GM12865 (cell line): ENCODE measurements at places on chromosomes 2 and 18.

DNA sequence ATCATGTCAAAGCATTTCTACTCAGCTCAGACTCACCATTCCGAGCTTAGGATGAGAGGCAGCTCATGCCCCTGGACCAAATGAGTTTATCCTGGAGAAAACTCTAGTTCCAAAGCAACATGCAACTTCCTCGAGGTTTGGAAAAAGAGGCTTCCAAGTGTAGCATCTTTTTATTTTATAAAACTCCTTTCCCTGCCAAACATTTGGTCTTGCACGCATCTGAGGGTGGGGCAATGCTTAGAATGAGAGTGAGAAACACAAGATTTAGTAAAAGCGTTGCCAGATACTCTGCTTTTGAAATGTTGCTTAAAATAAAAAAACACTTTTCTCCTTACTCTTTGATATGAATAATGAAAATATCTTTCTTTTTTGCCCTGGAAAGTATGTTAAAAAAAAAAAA lies 151.5 kb downstream of the NCKAP5 start:
- DNase-seq, result no peak

DNA sequence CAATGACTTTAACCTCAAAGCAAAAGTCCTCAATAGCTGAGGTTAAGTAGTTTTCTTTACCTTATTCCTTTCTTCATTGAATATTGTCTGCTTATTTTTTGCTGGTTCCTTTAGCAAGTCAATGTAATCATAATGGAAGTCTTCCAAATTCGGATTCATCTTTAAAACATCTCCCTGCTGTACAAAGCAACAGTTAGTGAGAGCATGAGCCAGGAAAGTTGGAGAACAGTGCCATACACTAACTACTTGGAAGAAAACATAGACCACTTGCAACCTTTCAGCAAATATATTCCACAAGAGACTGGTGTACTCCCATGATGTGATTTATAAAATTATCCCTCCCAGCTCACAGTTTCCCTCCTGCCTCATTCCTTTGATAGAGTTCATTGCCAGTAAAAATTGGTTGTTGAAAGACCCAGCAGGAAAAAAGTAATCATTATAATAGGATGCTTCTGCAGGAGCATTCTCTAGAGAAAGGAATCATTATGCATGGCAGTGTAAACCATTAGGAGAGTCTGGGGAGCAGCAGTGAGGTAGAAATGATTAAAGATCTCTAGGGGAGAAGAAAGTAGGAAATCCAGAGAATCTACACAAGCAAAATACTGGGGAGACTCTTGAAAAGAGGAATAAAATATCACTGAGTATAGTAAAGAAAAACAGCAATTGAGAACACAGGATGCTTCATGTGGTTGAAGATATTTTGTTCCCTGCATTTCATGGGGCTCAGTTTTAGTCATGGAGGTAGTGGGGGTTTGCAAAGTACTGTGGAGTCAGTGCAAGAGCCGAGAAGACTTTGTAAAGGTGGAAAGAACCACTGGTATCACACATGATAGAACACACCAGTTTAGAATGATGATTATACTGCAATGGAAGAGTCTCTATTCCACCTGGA lies 38.6 kb upstream of the TTN start:
- DNase-seq, result no peak

GRCh38 chr18:70450426-70451253 lies 161.8 kb downstream of the SOCS6 start:
- peak; percentile 11 for DNase-seq

GRCh38 chr2:178962805-178963433 lies 87.0 kb downstream of the CCDC141 start:
- no peak for DNase-seq

DNA sequence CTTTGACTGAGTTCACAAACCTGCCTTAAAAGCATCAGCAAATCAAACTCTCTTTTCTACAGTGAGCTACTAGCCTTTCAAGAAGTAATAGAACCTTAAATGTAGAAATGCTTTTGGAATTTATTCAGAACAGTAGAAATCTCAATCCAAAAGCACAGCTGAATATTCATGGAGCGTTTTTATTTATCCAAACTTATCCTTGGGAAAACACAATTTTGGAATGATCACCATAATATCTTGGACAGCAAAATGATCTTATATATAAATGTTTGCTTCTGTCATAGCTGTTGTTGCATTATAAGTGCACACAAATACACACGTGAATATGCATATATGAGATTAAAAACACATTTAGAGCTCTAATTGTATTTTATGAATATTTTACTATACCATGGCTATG lies 747.3 kb upstream of the PIK3C3 start:
- DNase-seq, result no peak

GRCh38 chr2:108084311-108084710 lies 98.0 kb downstream of the SLC5A7 start:
- DNase-seq, result no peak

DNA sequence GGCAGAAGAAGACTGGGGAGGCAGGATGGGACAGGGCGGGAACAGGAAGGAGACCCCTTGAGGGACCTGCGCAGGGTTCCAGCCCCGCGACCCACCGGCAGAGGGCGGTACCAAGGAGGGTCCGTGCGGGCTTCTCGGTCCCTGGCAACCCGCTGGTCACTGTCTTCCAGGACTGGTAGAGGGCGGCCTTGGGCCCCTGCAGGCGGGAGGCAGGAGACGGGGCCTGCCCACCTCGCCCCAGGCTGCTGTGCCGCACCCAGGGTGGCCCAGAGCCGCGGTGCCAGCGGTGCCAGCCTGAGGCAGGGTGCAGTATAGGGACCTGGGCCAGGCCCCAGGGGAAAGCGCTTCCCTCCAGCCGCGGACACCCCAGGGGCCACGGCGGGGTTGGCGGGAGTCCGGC lies 34.5 kb downstream of the NEURL3 start:
- DNase-seq, result peak; percentile 69

DNA sequence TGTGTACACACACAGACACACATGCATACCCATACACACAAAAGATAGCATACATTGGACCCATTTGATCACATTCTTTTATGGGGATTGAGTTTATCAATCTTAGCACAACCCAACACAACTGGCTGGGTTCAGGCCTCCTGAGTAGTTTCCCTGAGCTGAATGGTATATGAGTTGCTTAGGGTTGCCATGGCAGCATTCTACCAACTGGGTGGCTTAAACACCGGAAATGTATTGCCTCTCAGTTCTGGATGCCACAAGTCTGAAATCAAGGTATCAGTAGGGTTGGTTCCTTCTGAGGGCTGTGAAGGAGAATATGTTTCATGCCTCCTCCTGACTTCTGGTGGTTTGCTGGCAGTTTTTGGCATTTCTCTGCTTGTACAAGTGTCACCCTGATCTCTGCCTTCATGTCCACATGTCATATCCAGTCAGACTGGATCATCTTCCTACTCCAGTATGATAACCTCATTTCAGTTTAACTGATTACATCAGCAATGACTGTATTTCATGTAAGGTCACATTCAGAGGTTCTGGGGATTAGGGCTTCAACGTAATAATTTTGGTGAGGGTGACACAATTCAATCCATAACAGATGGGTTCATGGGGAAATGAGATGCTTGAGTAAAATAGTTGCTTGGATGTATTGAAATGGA lies 212.7 kb downstream of the KCNE4 start:
- DNase-seq, result peak; percentile 7

GRCh38 chr2:238061315-238062202 lies 758 bp downstream of the SCLY start:
- DNase-seq, result peak; percentile 55

- no peak for DNase-seq
These were observed 2.9 kb downstream of the RNF149 start for GRCh38 chr2:101305492-101306078.

DNA sequence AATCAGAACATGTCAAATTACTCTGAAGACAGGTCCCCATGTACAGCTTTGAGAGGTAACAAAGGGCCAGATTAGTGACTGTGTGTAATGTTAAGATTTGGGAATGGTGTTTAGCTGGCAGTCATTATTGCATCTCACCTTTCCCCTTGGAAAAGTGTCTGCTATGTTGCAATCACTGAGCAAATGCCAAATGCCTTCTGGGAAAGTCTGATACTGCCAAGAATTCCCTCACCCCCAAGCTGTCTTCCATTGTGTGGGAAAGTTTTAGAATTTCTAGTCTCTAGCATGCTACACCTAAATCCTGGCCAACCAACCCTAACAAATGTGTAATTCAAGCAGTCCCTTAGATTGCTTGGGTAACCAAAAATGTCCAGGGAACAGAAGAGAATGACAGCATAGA lies 13.6 kb upstream of the PELI1 start:
- DNase-seq, result no peak

- DNase-seq, result peak; percentile 43
These were observed 5.1 kb downstream of the NFATC1 start for GRCh38 chr18:79400591-79401381.

GRCh38 chr2:138928374-138929021 lies 148.3 kb upstream of the NXPH2 start:
- no peak for DNase-seq

DNA sequence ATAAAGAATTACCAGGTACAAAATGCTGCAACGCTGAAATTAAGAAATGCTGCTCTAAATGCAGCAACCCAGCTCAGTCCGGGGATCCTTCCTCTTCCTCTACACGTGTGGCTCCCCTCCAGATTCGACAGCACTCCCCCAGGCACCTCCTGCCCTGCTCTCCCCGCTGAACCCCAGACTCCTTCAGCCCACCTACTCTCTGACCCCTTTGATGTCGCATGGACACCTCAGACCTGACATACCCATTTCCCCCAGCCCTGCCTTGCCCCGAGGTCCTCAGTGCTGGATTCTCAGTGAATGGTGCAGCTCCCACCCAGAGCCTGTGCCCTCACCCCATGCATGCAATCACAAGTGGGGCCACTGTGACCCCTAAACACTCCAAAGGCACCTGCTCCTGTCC lies 4.6 kb upstream of the ADRA2B start:
- no peak for DNase-seq
